ENCODE measurements at places on chromosomes 7 and 10. TPM values are rescaled to one million over a fixed set of nuclear protein-coding genes. Genes with fewer than 3 reads are reported as not detected.

DNA sequence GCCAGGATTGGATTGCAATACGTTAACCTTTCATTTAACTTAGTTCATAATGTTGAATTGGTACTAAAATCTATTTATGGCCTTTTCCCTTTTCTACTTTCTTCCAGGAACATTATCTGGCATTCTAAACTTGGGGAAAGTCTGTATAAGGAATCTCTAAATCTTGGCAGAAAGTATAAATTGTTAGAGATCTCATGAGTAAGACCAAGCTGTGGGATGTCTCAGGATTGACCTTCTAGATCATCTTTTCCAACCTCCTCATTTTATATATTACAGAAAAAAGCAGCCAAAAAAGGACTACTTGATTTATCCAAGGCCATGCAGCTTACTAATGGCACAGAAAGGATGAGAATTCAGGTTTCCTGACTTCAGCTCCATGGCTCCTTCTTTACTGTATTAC, 598.3 kb downstream of the INHBA start:
- H3K4me1 ChIP-seq = peaks cover 3% of the 10 kb centered on the region
- H3K4me3 ChIP-seq = no peak overlapping the region
- H3K36me3 ChIP-seq = no peaks in the 10 kb centered on the region
- no peak overlapping the region for H3K27ac ChIP-seq
- no peak for DNase-seq
- H3K27me3 ChIP-seq = no peaks in the 10 kb centered on the region

DNA sequence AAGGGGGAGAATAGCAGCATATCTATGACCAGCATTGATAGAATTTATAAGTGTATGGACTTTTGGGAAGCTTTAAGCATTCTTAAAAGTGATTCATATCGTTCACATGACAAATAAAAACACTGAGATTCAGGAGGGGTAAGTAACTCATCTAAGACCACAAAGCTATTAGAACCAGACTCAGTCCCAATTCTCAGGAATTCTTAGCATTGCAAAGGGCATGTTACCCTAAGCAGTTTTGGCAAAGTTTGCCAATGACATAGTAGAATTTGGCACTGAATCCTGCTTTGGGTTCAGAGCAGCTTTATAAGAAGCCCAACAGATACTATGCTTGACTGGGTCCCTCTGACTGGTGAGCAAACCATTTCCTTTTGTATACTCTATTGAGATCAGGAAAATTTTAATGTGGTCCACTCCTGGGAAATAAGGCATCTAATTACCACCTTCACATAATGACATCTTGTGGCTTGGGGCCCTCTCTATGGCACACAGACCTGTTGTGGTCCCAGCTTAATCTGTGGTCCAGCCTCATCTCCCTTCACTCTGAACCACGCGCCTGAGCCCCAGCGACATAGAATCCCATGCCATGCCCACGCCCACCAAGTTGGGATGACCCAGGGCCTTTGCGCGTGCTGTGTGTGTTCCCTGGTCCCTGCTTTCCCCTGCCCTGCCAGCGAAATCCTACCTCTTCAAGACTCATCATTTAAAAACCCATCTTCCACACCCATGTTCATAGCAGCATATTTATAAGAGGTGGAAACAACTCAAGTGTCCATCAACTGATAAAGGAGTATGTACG, 37.5 kb upstream of the DOCK1 start:
- H3K27ac ChIP-seq = no peak overlapping the region
- H3K4me3 ChIP-seq = no peak overlapping the region
- no peaks in the 10 kb centered on the region for H3K27me3 ChIP-seq

- H3K4me1 ChIP-seq = no peaks in the 10 kb centered on the region
- H3K36me3 ChIP-seq = no peaks in the 10 kb centered on the region
- no peak for DNase-seq
- no peak overlapping the region for H3K27ac ChIP-seq
- H3K27me3 ChIP-seq = no peaks in the 10 kb centered on the region
- H3K4me3 ChIP-seq = no peak overlapping the region
Measured at GRCh38 chr10:111872591-111872990, 311.0 kb downstream of the GPAM start.

GRCh38 chr7:351256-351655, 61.3 kb downstream of the FOXL3 start:
- no peak overlapping the region for H3K4me3 ChIP-seq
- no peaks in the 10 kb centered on the region for H3K36me3 ChIP-seq
- no peaks in the 10 kb centered on the region for H3K4me1 ChIP-seq
- H3K27me3 ChIP-seq = no peaks in the 10 kb centered on the region

GRCh38 chr7:5424749-5425506, 1.3 kb upstream of the TNRC18 start:
- peak overlapping the region; percentile 99 for H3K27ac ChIP-seq
- peak; percentile 70 for DNase-seq
- no peaks in the 10 kb centered on the region for H3K27me3 ChIP-seq
- H3K4me3 ChIP-seq = peak overlapping the region; percentile 96
- peaks cover 5% of the 10 kb centered on the region for H3K4me1 ChIP-seq
- no peaks in the 10 kb centered on the region for H3K36me3 ChIP-seq

GRCh38 chr10:110357252-110357780, 52.6 kb upstream of the SMNDC1 start:
- H3K27me3 ChIP-seq = no peaks in the 10 kb centered on the region
- H3K36me3 ChIP-seq = no peaks in the 10 kb centered on the region
- peak; percentile 91 for DNase-seq

- H3K27me3 ChIP-seq = no peaks in the 10 kb centered on the region
- no peak overlapping the region for H3K27ac ChIP-seq
- no peak for DNase-seq
Measured at GRCh38 chr7:24249266-24249665, 34.7 kb upstream of the NPY start.

DNA sequence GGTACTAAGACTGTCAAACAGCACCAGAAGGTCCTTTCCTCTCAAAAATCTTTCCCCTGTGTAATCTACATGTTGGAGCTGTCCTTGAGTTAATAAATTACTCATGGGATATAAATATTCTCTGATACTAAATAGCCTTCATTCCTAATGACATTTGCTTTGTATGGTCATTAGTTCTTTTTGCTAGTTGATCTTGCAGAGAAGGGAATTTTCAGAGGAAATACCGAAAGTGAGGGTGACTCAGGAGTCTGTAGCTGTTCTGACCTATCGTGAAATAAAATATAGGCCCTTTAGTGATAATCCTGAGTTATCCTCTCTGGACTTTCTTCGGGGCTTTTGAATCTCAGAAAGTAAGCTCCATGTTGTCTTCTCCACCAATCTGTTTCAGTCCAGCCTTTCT, 19.4 kb upstream of the CLDN12 start:
- H3K27ac ChIP-seq = no peak overlapping the region
- H3K4me1 ChIP-seq = no peaks in the 10 kb centered on the region
- H3K27me3 ChIP-seq = no peaks in the 10 kb centered on the region
- no peak for DNase-seq
- no peak overlapping the region for H3K4me3 ChIP-seq

DNA sequence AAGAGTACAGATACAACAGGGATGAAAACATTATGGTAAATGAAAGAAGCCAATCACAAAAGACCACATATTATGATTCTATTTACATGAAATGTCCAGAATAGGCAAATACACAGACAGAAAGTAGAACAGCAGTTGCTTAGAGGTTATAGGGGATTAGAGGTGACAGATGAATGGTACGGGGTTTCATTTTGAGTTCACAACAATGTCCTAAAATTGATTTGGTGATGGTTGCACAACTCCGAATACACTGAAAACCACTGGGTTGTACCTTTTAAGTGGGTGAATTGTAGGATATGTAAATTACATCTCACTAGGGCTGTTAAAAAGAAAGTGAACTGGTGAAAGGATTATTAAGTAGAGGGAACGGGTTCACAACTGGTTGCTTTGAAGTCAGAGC, 76.3 kb upstream of the MRLN start:
- H3K27ac ChIP-seq = no peak overlapping the region
- H3K4me3 ChIP-seq = no peak overlapping the region
- H3K4me1 ChIP-seq = peaks cover 16% of the 10 kb centered on the region
- no peak for DNase-seq
- no peaks in the 10 kb centered on the region for H3K27me3 ChIP-seq
- H3K36me3 ChIP-seq = no peaks in the 10 kb centered on the region

DNA sequence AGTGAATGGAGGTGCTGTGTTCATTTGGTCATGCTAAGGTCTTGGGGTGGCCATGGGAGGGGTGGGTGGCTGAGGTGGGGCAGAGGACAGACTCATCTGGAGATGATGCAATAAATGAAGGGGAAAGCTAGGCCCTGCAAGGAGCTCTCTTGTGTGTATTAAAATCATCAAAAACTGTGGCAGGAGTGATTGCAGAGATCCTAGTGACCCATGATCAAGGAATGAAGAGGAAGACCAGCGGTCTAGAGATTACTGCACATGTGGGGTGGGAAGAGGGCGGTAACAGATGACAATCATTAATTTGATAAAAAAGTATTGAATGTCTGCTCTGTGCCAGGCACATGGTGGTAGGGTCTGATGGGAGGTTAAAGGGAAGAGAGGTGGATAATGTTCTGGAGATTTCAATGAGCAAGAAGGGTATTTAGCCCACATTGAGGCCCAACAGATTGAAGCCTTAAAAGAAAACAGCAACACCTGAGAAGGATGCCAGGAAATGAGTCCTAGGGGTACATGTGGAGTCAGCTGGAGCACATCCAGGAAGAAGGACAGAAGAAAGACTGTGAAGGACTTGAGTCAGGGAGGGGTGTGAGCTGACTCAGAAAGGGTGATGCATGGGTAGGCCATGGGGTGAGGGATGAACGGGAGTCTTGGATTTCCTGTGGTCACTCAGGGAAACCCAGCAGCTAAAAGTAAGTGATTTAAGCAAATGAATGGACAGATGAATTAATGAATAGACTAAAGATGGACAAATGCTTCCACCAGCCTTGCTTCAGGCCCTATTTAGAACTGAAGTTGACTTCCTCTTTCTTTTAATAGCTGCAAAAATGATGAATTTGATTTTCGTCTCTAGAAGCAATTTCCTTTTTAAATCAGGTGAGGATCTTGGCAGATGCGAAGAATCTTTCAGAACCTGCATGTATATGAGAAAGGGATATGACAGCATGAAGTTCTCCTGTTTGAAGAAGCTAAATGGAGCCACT, 83.1 kb upstream of the IGFBP3 start:
- H3K4me3 ChIP-seq = no peak overlapping the region
- no peaks in the 10 kb centered on the region for H3K27me3 ChIP-seq
- DNase-seq = no peak
- H3K36me3 ChIP-seq = no peaks in the 10 kb centered on the region
- no peaks in the 10 kb centered on the region for H3K4me1 ChIP-seq

DNA sequence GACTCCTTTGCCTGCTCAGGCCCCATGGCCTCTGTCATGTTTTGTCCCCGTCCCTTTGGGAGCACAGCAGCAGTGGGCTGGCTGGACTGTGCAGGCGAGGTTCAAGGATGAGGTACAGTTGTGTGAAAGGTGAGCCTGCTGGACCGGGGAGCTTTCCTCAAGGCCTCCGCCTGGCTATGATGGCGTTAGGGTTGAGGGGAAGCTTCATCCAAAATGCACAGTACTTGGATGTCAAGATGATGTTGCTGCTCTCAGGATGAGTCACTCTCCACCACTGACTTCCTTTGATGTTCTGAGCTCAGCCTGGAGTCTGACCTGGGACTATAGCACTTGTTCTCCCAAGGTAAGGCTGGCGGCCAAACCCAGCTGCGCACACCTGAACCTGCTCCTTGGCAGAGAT, 152.7 kb upstream of the SHH start:
- H3K4me3 ChIP-seq = no peak overlapping the region
- H3K27me3 ChIP-seq = no peaks in the 10 kb centered on the region
- DNase-seq = no peak
- no peaks in the 10 kb centered on the region for H3K36me3 ChIP-seq

DNA sequence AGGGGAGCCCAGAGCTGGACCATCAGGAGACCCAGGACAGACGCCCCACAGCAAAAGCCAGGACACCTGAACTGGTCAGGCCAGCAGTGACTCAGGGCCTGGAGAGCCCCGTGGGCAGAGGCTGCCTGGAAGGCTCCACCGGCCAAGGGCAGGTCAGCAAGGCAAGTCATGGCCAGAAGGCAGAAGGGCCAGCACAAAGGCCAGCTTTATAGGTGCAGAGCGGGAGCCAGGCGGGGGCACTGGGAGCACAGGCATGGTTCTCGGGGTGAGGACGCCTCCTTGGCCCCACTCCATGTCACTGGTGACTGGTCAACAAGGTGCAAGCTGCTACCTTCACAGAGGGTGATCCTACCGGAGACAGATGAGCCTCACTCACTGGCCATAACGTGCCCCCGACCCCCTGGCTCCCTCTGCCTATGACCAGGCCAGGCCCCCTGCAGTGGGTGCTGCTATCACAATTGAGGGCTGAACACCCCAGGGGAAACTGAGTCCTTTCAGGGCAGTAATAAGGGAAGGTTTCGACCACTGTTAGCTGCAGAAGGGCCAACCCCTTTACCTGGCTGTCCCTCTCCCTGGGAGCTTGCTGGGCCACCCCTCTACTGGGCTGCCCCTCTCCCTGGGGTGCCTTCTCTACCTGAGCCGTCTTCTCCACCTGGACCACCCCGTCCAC, 317.4 kb downstream of the PTPRN2 start:
- no peaks in the 10 kb centered on the region for H3K27me3 ChIP-seq
- H3K27ac ChIP-seq = no peak overlapping the region
- H3K4me3 ChIP-seq = no peak overlapping the region
- H3K36me3 ChIP-seq = no peaks in the 10 kb centered on the region
- DNase-seq = no peak

- H3K36me3 ChIP-seq = no peaks in the 10 kb centered on the region
- no peaks in the 10 kb centered on the region for H3K4me1 ChIP-seq
- H3K27ac ChIP-seq = no peak overlapping the region
- H3K27me3 ChIP-seq = no peaks in the 10 kb centered on the region
- no peak for DNase-seq
Measured at GRCh38 chr7:158327571-158328180, 259.9 kb downstream of the PTPRN2 start.

DNA sequence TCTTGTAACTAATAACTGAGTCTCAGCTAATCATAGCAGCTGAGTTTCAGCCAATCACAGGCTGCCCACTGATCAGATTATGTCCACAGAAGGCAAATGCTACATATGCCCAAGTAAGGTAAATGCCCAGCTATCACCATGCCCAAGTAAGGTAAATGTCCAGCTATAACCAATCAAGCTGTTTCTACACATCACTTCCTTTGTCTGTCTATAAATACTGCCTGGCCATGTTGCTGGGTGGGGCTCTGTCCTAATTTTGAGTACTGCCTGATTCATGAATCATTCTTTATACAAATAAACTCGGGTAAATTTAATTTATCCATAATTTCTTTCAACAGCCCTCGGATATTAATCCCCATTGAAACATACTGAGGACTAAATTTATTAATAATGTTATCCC, 312.4 kb downstream of the CACNA2D1 start:
- no peaks in the 10 kb centered on the region for H3K36me3 ChIP-seq
- no peaks in the 10 kb centered on the region for H3K27me3 ChIP-seq
- H3K4me1 ChIP-seq = no peaks in the 10 kb centered on the region
- DNase-seq = no peak

GRCh38 chr7:107785926-107786325, 17.1 kb downstream of the SLC26A3 start:
- no peaks in the 10 kb centered on the region for H3K4me1 ChIP-seq
- peak; percentile 2 for DNase-seq
- H3K4me3 ChIP-seq = no peak overlapping the region
- no peaks in the 10 kb centered on the region for H3K27me3 ChIP-seq

GRCh38 chr7:100892364-100893317, 3.0 kb downstream of the ACHE start:
- H3K4me1 ChIP-seq = peaks cover 13% of the 10 kb centered on the region
- peaks cover 21% of the 10 kb centered on the region for H3K27me3 ChIP-seq
- no peak overlapping the region for H3K4me3 ChIP-seq
- DNase-seq = no peak
- H3K36me3 ChIP-seq = peaks cover 11% of the 10 kb centered on the region

AGAP9 gene
- 14.9 TPM for total RNA-seq

FAM3C gene
- total RNA-seq = 28.0 TPM

CLDN3 gene
- 11.0 TPM for total RNA-seq

ANLN gene
- total RNA-seq = 56.7 TPM

LEP gene
- total RNA-seq = not detected

IFIT1B gene
- not detected for total RNA-seq

All from cardiac muscle cell (in vitro differentiated cells and primary cell).